Glomerular endothelial cell (primary cell): ENCODE measurements at places on chromosomes 3 and 15. TPM values are rescaled to one million over a fixed set of nuclear protein-coding genes. Genes with fewer than 3 reads are reported as not detected.

Gene PLA2G4D
- total RNA-seq, result not detected in 2 replicates

Gene CD47
- 53.5 and 55.8 TPM in 2 replicates for total RNA-seq

Gene ADAMTS7
- total RNA-seq, result 83.0 and 105 TPM in 2 replicates

Gene OIP5
- total RNA-seq, result 2.5 and 2.9 TPM in 2 replicates

Gene TPRG1
- 0.53 TPM in 1 of 2 replicates, not detected in the other for total RNA-seq

Gene C2CD4A
- total RNA-seq, result 0.05 and 1.1 TPM in 2 replicates

Gene NCEH1
- 17.1 and 19.7 TPM in 2 replicates for total RNA-seq

Gene PLA2G4E
- total RNA-seq, result not detected in 2 replicates

Gene LMOD3
- total RNA-seq, result not detected in 2 replicates
